GM19239 (cell line): ENCODE measurements at places on chromosomes 13 and 19.

GRCh38 chr13:94558716-94559115, 37.2 kb downstream of the TGDS start:
- DNase-seq: no peak

DNA sequence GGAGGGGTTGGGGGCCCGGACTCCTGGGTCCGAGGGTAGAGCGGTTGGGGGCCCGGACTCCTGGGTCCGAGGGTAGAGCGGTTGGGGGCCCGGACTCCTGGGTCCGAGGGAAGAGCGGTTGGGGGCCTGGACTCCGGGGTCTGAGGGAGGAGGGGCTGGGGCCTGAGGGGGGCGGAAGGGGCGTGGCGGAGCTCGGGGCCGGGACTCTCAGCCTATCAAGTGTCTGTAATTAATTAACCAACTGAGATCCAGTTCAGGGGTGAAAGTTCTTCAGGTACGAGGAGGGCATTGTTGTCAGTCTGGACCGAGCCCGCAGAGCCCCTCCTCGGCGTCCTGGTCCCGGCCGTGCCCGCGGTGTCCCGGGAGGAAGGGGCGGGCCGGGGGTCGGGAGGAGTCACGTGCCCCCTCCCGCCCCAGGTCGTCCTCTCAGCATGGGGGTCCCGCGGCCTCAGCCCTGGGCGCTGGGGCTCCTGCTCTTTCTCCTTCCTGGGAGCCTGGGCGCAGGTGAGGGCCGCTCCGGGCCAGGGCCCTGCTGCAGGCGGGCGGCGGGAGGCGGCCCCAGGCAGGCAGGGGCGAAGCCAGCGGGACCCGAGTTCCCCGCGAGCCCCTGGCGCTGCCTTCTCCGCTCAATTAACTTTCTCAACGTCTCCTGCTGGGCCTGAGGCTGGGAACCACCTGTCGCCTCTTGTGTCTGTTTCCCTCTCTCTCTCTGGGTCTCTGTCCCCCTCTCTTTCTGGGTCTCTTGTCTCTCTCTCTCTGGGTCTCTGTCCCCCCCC, 697 bp downstream of the FCGRT start:
- no peak for DNase-seq

- no peak for DNase-seq
Observed at GRCh38 chr19:33194532-33194885, 379 bp downstream of the LRP3 start.

GRCh38 chr13:79349011-79349410, 57.0 kb downstream of the RBM26 start:
- DNase-seq: no peak

DNA sequence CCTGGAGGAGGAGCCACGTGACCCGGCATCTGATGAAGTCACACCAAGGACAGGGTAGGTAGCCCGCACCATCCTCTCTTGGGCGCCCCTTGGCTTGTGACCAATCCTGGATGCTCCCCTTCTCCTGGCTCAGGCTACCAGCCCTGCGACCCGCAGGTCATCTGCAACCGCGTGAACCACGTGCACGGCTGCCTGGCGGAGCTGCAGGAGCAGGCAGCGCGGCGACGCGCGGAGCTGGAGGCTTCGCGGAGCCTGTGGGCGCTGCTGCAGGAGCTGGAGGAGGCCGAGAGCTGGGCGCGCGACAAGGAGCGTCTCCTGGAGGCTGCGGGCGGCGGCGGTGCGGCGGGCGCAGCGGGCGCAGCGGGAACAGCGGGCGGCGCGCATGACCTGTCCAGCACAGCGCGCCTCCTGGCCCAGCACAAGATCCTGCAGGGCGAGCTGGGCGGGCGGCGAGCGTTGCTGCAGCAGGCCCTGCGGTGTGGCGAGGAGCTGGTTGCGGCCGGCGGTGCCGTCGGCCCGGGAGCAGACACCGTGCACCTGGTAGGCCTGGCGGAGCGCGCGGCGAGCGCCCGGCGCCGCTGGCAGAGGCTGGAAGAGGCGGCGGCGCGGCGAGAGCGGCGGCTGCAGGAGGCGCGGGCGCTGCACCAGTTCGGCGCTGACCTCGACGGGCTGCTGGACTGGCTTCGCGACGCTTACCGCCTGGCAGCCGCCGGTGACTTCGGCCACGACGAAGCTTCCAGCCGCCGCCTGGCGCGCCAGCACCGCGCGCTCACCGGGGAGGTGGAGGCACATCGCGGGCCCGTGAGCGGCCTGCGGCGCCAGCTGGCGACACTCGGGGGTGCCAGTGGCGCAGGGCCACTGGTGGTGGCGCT, 45.9 kb downstream of the SPTBN4 start:
- DNase-seq: no peak

- DNase-seq: peak; percentile 28
Observed at GRCh38 chr13:29758531-29759114, 91.8 kb downstream of the UBL3 start.

DNA sequence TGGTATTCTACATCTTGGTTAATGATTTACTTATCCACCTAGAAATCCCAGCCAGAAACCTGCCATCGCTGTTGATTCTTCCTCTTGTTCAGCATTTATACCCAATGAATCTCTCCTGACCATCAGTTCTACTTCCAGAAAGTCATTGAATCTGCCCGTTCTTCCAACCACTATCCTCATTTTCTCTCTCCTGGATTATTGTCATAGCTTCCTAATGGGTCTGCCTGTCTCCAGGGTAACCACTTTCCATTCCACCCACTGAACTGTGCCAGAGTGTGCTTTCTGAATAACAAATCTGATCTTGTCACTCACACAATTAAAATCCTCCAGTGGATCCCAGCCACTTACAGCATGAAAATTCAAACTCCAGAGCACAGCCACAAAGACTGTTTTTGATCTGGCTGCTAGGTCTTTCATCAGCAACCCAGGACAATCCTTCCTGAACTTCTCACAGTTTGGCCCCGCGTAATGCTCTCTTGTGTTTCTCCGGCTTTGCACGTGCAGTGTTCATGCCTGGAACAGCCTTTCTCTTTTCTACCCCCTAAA, 330.6 kb downstream of the SPRY2 start:
- no peak for DNase-seq

- no peak for DNase-seq
Observed at GRCh38 chr19:17331045-17331558, 3.6 kb downstream of the ANO8 start.

DNA sequence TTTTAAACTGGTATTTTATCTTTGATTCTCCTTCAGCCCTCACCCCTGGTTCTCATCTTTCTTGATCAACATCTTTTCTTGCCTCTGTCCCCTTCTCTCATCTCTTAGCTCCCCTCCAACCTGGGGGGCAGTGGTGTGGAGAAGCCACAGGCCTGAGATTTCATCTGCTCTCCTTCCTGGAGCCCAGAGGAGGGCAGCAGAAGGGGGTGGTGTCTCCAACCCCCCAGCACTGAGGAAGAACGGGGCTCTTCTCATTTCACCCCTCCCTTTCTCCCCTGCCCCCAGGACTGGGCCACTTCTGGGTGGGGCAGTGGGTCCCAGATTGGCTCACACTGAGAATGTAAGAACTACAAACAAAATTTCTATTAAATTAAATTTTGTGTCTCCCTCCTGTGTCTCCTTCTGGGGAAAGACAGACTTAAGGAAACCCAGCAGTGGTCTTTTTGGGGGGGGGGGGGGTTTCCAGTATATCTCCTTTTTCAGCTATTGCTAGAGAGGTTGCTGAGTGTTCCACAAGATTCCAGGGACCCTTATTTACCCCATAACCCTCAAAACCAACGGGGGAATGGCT, 1.5 kb upstream of the RAD23A start:
- no peak for DNase-seq

DNA sequence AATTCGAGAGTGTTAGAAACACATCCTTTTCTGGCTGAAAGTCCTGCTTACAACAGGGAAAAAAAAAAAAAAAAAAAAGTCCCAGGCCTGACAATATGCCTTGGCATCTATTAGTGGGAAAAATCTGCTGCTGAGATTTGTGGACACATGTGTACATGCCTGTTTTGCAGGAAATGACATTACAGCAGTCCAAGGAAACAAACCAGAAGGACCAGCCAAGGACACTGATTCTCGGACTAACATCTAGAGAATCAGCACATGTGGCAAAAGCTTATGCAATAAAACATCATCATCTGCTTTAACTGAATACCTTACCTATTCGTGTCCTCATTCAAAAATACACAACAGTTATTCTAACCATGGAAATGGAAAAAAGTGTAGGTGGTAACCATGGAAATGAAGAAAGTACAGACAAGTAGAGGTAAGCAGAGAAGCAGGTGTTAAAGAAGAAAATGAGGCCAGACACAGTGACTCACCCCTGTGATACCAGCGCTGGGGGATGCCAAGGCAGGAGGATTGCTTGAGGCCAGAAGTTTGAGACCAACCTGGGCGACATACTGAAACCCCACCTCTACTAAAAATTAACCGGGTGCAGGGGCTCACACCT, 9.4 kb upstream of the DPY19L3 start:
- DNase-seq: no peak

GRCh38 chr19:35498984-35499527, 8.8 kb upstream of the KRTDAP start:
- no peak for DNase-seq

DNA sequence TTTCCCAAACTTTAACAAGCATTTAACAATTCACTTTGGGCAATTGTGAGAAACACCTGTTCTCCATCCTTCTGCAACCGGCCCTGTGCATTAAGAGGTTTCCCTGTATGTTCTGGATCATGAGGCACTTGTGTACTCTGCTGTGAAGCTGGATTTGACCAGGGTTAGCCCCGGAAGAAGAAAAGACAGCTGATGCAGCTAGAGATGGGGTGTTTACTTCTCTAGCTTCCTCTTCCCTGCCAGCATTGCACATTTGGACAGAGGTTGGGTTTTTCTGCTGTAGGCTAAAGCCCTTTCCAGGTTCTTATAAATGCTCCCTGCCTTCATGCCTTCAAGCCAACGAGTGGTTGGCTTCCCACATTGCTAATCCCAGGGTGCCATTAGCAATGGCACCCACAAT, 20.9 kb downstream of the MBD3L2B start:
- DNase-seq: no peak

GRCh38 chr19:53772943-53773342, 51.2 kb downstream of the NLRP12 start:
- no peak for DNase-seq

- DNase-seq: no peak
Observed at GRCh38 chr13:78521091-78521490, 82.3 kb downstream of the POU4F1 start.
